ENCODE measurements at places on chromosomes 1 and 21. TPM values are rescaled to one million over a fixed set of nuclear protein-coding genes. Genes with fewer than 3 reads are reported as not detected.

PKP1 gene
- 0.19 TPM for total RNA-seq

CELA3A gene
- total RNA-seq: not detected

CFAP107 gene
- total RNA-seq: not detected

BRDT gene
- not detected for total RNA-seq

UBE2U gene
- total RNA-seq: not detected

EVA1B gene
- 126 TPM for total RNA-seq

SYCP1 gene
- total RNA-seq: not detected

C1QTNF12 gene
- total RNA-seq: 0.85 TPM

Measured in regular cardiac myocyte (primary cell).